Omental fat pad (tissue), 4 donors: ENCODE measurements at places on chromosomes 6 and 20.

GRCh38 chr6:14921170-14921569 is 324.7 kb upstream of the JARID2 start:
- DNase-seq, result no peak

DNA sequence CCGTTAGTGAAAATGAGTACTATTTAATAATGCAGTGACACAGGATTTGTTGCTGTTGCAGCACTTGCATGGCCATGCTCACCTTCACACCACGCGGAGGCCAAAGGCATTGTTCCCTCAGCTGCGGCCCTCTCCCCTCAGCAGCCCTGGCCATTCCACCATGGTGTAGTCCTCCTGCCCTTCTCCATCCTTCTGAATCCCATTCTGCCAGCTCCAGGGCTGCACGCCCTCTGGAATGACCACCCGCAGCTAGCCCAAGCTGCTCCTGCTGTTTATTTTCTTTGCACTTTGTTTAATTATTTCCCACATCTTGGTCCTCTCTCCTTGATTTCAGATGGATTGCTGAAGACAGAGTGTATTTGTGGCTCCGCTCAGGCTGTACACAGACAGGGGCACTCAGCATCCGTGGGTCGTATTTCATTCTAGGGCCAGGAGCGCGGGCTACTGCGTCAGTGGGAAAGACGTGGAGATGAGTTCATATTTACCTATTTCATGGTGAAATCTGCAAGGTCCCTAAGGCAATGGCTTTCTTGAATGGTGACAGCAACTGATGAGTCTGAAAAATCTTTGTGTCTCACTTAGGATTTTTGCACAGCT is 81.4 kb upstream of the DUSP22 start:
- DNase-seq, result no peak

DNA sequence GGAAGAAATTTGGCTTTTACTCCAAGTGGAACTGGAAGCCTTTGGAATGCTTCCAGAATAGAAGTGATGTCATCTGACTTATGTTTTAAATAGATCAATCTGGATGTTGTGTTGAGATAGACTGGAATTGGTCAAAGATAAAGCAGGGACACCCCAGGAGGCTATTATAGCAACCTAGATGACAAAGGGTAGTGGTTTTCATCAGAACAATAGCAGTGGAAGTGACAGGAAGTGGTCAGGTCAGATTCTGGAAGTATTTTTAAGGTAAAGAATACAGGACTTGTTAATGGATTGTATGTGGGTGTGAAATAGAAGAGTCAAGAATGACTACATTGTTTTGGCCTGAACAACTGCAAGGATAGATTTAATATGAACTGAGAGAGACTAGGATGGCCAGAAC is 191.4 kb downstream of the ADGRB3 start:
- no peak for DNase-seq

DNA sequence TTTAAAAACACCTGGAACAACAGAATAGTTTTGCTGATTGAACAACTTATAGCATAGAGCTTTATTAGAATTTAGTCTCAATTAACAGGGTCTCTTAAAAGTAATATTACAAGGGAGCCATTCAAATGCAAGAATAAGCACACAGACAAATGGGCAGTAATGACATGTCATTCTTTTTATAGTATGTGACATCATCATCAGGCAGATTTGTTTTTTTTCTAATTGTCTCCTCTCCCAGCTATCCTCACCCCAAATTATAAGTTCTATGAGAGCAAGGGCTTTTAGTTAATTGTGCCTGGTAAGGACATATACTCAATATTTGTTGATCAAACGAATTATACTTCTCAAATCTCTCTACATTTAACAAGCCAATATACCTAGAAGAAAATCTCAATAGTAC is 11.0 kb downstream of the PGM3 start:
- DNase-seq, result no peak
